NCI-H2029 (cell line): ENCODE measurements at places on chromosomes 7 and 10.

- DNase-seq, result no peak
Measured at GRCh38 chr10:34486008-34486407, 329.1 kb downstream of the PARD3 start.

DNA sequence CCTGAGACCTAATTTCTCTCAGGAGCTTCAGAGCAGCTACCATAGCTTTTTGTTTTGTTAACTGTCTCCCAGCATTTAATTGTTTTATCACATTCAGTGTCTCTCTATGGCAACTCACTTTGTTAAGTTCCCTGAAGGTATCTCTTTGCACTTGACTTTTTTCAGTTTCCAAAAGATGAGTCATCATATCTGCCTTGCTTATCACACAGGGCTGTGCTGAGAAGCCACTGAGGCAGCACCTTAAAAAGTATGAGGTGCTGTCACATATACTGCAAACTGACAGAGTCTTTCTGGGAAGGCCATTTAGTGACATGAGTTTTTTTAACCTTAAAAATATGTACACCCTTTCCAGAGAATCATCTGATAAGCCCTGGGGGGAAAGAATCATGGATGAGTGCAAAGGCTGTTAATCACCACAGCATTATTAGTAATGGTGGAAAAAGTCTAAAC, 56.8 kb downstream of the PPP1R3C start:
- DNase-seq, result no peak

GRCh38 chr10:77975086-77975666, 48.6 kb upstream of the DLG5 start:
- DNase-seq, result no peak

DNA sequence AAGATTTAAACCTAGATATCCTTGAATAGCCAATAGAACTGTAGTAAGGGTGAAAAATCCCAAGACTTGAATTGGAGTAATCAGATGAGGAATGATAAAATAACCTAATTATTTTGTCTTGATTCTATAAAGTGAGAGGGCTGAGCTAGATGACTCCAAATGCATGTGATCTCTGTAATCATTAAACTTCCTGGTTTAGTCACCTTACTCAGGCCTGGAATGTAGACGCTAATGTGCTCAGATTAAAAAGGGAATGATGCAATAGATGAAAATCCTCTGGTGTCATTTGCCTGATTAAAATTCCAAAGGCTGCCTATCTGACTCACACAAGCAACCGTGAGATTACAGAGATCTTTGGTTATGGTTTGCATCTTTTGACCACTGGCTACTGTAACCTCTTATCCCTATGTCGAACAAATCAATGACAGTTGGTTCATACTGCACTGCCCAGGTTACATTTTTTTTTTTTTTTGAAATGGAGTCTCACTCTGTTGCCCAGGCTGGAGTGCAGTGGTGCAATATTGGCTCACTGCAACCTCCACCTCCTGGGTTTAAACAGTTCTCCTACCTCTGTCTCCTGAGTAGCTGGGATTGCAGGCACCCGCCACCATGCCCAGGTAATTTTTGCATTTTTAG, 2.9 kb upstream of the HKDC1 start:
- DNase-seq, result no peak

DNA sequence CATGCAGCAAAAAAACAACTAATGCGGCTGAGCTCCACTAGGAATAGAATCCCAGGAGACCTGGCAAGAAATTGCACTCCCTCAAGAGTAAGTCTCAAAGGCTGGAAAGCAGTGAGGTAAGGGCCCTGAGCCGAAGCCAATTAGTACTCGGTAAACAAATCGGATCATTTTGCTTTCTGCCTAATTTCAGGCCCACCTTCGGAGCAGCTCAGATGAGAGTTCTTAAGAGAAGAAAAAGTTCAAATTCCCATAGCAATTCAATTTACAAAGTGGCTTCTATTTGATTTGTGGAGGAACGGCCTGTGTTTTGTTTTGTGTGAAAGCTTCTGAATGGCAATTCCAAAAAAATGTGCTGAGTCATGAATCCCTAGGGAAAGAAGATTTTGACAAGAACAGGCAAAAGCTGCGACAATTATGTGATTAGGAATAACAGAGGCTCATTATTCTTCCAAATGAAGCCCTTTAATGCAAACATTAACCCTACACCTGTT, 60.9 kb downstream of the SLC16A9 start:
- DNase-seq, result no peak

DNA sequence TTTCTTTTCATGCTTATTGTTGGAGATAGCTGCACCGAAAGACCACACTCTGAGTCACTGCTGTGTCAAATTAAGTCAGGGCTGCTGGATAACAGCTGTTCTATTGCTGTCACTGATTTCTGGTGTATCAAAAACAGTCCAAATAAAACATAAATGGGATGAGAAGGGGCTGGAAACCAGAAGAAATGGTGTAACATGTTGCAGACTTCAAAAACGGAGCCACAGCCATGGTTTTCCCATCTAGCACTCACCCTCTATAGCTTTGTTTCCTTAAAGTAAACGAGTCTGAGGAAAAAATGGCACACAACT, 103.3 kb upstream of the DIP2C start:
- DNase-seq, result no peak

GRCh38 chr7:116172353-116172752, 38.0 kb upstream of the TES start:
- no peak for DNase-seq

DNA sequence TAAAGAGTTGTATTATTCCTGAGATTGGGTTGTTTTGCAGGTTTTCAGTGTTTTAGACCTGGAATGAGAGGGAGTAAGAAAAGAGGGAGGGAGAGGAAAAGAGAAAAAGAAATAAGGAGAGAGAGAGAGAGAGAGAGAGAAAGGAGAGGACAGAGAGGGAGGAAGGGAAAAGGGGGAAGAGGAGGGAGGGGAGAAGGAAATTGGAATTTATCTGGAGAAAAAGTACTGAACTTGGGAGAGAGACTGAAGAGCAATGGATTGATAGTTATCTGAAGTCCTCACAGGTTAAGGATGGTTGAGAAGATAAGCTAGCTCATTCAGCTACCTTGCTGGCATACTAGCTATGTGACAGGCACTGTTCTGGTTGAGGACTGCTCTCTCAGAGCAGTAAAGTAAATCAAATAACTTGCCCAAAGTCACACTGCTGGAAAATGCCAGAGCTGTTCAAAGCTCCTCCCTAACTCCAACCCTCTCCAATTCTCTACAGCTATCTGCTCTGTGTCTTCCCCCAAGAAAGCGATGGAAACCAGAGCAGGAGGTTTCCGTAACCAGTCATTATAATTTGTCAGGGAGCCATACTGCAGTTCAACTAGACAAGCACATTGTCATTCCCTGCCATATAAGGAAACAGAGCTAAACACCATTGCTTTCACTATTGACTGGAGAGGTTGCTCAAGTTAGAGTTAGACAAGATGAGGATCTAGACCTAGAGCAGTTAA, 10.7 kb downstream of the CALD1 start:
- no peak for DNase-seq

GRCh38 chr7:114843102-114843501, 78.8 kb upstream of the MDFIC start:
- DNase-seq, result no peak

DNA sequence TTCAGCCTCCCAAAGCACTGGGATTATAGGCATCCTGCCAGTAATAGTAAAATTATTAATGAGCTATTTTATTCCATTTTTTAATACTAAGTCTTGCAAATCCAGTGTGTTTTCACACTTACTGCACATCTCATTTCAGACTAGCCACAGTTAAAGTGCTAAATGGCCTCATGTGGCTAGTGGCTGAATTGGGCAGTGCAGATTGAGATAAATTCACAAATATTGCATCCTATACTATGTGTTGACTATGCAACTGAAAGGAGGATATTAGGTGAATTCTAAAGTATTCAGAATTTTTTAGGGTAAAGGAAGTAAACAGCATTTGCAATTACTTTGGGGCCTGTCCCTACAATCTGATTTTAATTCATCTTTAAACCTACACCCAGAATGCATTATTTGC, 10.2 kb downstream of the APBB1IP start:
- DNase-seq, result no peak

DNA sequence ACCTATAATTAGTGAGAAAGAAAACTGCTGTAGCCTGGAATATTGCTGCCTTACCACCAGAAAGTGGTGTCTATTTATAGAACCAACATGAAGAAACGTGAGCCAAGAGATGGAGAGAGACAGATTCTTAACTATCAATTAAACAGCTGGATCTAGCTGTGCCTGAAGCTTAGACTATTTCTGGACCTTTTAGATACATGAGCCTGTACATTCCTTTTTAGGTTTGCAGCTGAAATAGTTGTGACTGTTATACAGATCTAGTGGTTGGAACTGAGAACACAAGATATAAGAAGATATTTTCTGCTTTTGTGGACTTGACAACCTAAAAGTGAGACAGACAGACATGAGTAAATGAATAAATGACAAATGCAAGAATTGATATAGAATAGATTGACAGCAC, 73.4 kb downstream of the CDK14 start:
- DNase-seq, result no peak

GRCh38 chr10:19451937-19452336, 364.3 kb upstream of the PLXDC2 start:
- no peak for DNase-seq

- no peak for DNase-seq
Measured at GRCh38 chr10:78337646-78338391, 304.2 kb downstream of the RPS24 start.

- DNase-seq, result no peak
Measured at GRCh38 chr7:130379532-130379920, 768 bp upstream of the CPA1 start.

- no peak for DNase-seq
Measured at GRCh38 chr10:97861924-97862323, 12.3 kb downstream of the GOLGA7B start.

GRCh38 chr10:84626397-84627087, 298.2 kb downstream of the CCSER2 start:
- no peak for DNase-seq

GRCh38 chr7:98256431-98256830, 4.4 kb upstream of the TECPR1 start:
- DNase-seq, result no peak

DNA sequence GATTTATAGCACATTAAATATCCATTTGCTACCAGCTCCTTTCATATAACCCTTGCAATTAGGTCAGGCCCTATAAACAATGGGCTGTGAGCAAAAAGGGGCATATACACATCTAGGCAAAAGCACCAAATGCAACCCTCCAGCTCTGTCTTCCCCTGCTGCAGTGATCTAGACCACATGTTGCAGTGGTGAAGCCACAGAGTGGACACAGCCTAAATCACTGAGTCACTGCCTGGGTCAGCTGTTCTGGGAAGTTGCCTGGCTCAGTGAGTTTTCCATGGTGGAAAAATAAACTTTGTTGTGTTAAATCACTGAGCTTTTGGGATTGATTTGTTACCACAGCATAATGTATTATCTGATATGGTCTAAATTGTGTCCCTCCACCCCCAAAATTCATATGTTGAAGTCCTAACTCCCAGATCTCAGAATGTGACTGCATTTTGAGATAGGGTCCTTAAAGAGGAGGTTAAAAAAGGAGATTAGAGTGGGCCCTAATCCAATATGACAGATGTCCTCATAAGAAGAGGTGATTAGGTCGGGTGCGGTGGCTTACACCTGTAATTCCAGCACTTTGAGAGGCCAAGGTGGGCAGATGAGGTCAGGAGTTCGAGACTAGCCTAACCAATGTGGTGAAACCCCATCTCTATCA, 70.4 kb downstream of the ZFAND4 start:
- DNase-seq, result no peak

DNA sequence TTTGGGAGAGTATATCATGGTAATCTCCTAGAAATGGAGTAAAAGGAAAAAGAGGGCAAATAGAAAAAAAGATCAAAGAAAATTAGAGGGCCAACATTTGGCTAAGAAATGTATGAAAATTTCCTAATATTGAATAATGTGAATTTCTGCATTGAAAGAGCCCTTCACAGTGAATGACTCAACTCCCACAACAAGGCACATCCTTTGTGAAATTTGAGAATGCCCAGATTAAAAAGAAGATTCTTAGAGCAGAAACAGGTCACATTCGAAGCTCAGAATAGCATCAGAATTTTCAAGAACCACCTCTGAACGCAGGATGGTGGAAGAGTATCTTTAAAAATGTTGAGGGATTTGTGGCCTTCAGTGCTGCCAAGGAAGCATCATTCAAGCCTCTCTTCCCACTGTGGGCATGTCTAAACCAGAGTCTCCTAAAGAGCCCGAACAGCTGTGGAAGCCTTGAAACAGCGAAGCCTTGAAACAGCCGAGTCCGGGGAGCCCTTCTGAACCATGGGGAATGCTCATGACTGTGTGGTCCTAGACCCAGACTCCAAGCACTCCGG, 43.6 kb downstream of the GUSB start:
- no peak for DNase-seq

DNA sequence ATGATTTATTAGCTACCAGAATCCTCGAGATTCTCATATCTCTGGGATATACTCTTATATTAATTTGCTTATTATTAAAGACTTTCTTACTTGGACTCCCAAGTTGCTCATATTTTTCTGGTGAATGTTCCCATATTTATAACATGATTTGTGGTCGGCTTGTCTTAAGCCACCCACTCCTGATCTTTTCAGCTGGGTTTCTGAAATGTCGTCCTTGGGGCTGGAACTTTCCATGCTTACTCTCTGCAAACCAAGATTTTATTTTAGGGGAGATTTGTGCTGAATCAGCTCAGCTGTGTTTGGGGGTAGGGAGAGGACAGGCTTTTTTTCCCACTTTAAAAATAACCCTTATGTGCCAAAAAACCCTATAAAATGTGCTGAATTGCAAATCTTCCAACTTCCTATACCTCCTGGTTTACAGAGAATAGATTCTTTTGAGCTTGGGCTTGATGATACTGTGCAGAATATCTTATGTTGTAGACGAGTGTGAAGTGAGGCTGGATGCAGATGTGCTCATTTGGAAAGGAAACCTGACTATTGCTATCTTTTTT, 162.1 kb downstream of the SND1 start:
- DNase-seq, result no peak

GRCh38 chr10:30557884-30558283, 71.7 kb downstream of the LYZL2 start:
- no peak for DNase-seq

DNA sequence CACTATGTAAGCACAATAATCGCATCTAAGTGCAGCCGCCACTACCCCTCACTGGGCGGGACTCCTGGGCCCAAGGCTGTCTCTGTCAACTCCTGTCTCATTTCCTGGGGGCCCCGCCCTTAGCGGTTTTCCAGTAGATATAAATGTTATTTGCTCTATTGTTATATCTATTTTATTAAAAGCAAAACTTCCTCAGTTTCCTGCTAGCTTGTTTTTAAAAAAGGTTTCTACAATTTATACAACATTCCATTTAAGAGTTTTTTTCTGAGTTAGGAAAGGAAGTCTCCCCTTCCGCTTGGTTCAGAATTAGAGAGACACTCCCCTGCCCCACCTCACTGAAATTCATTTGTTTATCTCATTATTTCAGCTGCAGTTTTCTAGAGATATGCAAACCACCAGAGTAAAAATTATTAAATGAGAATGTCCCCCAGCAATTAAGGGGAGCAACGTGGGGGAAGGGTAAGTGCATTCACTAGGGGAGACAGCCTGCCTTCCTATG, 82.7 kb downstream of the RAMP3 start:
- DNase-seq, result no peak

DNA sequence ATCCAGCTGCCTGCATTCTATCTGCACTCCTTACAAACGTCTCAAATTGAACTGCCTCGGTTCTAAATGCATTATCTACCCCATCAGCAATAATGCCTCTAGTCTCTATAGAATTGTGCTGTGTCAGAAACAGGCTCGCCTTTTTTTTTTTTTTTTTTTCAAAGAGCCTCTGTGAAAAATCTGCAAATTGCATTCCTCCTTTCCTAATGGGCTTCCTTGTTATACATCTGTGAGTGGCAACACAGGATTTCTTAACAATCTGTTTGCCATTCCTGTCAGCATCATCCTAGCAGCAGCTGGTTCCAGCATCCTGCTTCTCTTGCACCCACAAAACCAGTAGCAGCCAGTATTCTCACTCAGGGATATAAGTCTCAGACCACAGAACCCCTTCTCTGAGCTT, 413.5 kb upstream of the SEMA3D start:
- DNase-seq, result no peak
